Eye (tissue), 1 donor: ENCODE measurements at places on chromosomes 6 and 20.

DNA sequence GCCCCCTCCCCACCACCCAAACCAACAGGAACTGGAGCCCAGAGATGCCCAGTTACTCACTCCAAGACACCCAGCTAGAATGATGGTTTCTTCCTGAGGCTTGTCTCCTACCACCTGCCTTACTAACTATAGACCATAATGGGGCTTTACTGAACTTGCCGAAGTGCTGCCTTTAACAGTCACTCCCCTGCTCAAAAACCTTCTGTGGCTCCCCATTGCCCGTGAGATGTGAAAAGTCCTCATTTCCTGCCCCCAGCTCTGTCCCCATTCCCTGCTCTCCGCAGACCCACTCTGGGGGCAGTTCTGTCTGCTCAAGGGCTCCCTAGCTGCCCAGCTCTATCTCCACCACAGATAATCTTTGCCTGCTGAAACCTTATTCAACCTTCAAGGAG lies 4.9 kb downstream of the SIGLEC1 start:
- no peak for DNase-seq

DNA sequence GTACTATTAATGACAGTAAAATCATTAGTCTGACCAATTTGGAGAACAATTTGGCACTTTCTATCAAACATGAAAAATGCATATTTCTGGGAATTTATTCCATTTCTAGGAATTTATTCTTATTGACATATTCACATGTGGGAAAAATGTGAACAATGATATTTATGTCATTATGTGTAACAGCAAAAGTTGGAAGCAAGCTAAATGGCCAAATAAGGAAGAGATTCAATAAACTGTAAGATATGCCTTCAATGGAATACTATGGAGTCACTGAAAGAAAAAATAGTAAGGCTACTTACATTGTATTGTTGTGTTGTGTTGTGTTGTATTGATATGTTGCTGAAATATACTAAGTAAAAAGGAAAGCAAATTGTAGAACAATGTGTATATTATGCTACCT lies 100.5 kb upstream of the EDN1 start:
- no peak for DNase-seq

GRCh38 chr20:54219751-54220426 lies 12.0 kb downstream of the PFDN4 start:
- peak; percentile 70 for DNase-seq

DNA sequence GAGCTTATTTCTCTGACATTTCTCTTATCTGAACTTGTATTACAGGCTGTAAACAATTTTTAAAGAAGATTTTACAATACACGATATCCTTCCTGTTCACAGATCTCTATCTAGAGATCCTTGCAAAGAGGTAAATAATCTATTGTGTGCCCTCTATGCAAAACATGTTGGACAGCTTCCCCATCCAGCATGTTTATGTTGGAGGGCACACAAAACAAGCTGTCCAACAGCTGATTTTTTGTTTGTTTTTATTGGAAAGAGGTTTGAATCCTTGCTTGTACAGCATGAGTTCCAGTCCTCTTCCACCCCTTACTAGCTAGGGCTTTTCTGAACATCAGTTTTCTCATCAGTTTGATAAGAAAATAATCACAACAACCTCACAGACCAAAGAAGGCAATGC lies 62.3 kb upstream of the SYNDIG1 start:
- DNase-seq: no peak

DNA sequence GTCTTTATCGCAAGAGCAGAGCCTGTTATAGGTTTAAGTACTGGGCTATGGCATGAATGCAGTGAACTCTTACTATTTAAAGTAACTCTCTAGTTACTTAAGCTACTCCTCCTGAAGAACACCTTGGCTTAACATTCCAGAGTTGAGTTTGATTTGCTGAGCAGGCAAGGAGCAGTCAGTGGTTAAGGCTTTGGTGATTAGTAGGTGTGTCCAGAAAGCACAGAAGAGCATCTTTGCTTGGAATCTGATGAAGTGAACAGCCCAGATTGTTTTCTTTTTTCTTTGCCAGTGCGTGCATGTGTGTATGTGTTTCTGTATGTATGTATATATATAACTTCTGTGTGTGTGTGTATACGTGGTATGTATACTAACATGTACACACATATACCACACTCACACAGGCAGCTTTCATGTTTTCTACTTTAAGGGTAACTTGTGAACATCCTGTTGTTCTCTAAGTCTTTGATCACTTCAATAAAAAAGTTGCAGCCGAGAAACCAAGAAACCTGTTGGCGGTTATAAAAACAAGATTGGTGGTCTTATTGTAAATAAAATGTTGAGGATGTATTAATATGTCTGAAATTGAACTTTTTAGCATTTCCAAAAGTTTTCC lies 56.2 kb upstream of the TULP4 start:
- no peak for DNase-seq

- DNase-seq: no peak
Measured at GRCh38 chr6:96784650-96785049, 52.6 kb downstream of the GPR63 start.

- DNase-seq: no peak
Measured at GRCh38 chr6:24574809-24575208, 71.2 kb downstream of the KIAA0319 start.

- peak; percentile 93 for DNase-seq
Measured at GRCh38 chr20:25865715-25866656, 169.3 kb upstream of the ZNF337 start.

DNA sequence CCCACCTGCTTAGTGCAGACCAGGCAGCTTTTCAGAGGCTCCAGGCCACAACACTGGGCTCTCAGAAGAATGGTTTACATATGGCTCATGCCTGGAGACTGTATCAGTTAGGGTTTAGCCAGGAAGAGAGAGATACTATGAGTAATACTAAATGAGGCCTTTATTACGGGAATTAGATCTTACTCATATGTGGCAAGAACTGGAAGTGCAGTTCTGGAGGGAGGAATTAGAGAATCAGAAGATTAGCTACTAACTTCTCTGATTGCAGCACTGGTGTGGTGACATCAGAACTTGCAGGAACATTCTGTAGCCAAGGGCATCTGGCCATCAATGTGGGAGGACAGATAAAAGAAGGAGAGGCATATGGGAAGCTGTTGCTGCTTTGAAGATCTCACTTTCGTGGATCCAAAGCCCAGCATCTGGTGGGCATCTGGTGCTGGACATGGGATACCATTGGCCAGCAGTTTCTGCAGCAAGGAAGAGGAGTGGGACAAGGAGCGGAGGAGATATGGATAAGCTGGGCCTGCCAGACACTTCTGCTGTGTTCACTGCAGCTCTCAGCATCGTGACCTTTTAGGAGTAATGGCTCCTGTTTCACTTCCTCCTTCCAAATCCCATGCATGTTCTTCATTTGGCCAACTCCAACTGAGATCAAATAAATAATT lies 248.5 kb downstream of the BTBD3 start:
- no peak for DNase-seq

DNA sequence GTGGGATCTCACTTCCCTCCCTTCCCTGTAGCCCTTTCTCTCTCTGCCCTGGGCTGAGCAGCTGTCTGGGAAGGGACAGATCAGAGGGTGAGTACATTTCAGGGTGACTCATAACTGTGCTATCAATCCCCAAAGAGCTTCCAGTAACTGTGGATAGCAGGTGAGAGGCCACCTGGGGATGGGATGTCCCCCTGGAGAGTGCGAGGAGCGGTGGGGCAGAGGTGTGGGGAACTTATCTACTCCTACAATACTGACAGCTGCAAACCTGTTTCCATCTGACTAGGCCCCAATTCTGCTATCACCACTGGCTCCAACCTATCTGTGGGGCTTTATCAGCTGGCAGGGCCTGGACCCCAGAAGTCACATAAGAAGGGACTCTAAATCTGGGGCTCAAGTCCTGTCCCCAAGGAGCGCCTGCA lies 32.6 kb downstream of the KCNK5 start:
- DNase-seq: no peak

DNA sequence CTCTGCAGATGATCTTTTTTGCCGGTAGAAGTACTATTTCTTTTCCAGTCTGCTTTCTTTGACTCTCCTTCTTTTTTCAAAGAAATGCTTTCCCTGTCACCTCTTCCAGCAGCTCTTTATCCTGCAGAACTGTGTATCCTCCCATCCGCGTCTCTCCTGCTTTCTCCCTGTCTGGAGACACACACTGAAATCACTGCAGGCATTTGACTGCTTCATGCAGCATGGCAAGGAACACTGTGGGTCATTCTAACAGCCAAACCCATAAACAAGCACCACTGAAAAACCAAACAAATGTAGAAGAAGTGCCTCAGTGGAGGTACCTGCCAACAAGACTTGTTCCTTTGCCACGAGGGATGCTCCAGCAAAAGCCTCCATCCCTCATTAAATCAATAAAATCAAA lies 403.7 kb upstream of the CITED2 start:
- DNase-seq: peak; percentile 66

GRCh38 chr6:137801352-137802114 lies 65.5 kb upstream of the TNFAIP3 start:
- no peak for DNase-seq

GRCh38 chr6:22513667-22514066 lies 55.7 kb upstream of the HDGFL1 start:
- DNase-seq: peak; percentile 84

DNA sequence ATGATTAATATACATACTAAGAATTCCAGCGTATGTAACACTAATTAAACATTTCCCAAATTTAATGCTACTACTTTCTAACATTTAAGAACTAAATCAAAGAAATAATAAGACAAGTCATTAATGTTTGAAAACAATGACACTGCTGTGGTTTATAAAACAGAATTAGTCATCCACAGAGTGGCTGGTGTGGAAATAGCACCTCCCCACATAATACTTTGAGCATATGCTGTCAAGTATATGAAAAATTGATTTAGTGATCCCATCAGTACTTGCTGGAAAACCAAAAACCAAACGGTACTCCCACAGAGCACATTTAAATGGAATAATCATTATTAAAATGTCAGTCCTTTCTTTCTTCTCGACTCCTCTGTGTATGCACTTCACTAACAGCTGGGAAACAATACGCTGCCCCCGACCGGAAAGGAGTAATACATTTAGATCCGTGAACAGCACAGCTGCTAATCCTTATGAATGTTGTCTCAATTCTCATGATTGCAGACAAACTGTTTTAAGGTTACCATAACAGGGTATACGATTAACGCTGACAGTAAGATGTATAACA lies 78.4 kb downstream of the PREP start:
- DNase-seq: peak; percentile 22

GRCh38 chr6:9307187-9307586 lies 871.8 kb upstream of the SLC35B3 start:
- DNase-seq: no peak

DNA sequence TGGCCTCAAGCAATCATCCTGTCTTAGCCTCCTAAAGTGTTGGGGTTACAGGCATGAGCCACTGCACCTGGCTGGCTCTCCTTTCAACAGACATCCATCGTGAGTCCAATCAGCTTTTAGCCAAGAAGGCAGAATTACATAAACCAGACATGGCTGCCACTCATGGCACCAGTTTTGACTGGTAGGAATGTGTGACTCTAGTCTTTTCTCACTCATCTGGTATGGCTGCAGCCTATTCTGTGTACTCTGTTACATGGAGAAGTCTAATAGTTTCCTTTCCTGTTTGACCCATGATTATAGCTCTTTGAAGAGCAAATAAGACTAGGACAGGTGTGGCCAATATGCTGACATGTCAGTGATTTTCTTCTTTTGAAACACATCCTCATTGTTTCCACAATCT lies 27.0 kb upstream of the RNF144B start:
- DNase-seq: no peak

DNA sequence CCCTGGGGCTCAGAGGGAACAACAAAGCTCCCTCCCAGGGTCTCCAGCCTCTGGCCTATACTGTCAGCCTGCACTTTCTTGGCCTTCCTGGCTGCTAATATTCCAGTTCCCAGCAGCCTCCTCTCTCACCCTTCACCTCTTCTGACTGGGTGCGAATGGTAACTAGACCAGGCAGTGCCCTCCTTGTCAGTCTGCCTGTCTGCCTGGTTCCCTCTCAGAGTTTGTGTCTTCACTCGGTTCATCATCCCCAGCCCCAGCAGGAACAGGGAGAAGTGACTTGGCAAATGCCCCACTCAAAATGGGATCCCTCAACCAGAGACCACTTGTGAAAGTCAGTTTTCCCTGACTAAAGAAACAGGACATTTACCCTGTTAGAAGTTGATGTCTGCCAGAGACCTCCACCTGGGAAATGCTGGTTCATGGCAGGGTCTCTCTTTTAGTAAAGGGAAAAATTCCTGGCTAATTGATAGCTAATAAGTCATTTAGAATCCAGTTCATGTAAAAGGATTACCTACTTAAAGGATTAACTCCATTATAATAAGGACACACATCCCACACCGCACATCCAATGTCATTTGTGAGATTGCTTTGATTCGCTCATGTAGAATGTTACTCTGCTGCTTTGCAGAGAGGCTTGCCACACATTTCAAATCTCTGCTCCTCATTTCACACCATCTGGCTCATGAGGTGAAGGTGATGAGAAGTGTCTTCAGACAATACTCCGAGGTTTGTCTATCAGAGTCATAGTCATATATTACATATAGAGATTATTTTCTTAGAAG lies 18.6 kb upstream of the MICB start:
- peak; percentile 15 for DNase-seq

DNA sequence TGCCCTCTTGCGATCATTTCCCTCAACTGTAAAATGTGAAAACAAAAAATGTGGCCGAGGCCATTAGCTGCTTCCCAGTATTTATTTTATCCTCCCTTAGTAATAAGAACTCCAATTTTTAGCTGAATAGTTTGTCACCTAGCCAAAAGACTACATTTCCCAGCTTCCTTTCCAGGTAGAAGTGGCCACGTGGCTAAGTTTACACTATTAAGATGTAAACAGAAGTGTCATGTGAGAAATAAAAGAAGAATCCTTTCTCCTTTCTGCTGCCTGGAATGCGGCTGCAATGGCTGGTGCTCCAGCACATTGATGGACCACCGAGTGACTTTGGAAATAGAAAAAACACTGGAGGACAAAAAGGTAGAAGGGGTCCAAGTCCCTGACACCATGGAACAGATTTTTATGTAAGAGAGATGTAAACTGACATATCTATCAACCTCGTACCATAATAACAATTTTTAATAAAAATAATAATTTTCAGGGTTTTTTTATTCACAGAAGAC lies 268.8 kb downstream of the PKHD1 start:
- DNase-seq: no peak

GRCh38 chr6:144535630-144536029 lies 250.5 kb downstream of the UTRN start:
- no peak for DNase-seq

GRCh38 chr6:5930143-5930770 lies 76.5 kb downstream of the NRN1 start:
- no peak for DNase-seq

- DNase-seq: no peak
Measured at GRCh38 chr6:123587838-123588545, 48.8 kb downstream of the TRDN start.

GRCh38 chr6:107144014-107144413 lies 28.7 kb upstream of the BEND3 start:
- DNase-seq: no peak

GRCh38 chr20:15986690-15987089 lies 586.6 kb downstream of the KIF16B start:
- no peak for DNase-seq

DNA sequence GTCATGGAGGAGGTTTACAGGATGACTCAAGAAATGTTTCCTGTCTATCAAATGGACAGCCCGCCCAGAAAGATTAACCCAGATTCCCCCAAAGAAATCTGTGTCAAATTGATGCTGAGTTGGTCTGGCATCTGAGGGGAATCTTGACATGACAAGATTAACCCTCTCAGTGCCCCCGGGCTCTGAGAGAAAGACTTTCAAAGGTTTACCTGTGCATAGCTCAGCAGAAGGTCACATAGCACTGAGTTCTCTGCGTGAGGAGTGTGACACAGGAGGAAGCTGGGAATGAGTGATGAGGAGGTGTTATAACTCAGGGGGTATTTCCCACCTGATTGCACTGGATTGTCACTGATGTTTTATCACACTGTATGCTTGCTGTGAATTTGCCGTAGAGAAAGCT lies 601.2 kb downstream of the DHX35 start:
- peak; percentile 79 for DNase-seq
